ENCODE measurements at places on chromosomes 4 and X.
A peak's percentile ranks its signal among the peaks of the same experiment; 100 is the strongest.

GRCh38 chrX:135528254-135528653, 7.8 kb downstream of the INTS6L start:
- no peak for DNase-seq
- no peaks in the 10 kb centered on the region for H3K27me3 ChIP-seq
- no peaks in the 10 kb centered on the region for H3K36me3 ChIP-seq
- no peak overlapping the region for H3K4me3 ChIP-seq
- no peak overlapping the region for H3K27ac ChIP-seq

GRCh38 chrX:103197721-103198306, 17.1 kb upstream of the BEX4 start:
- H3K4me3 ChIP-seq: no peak overlapping the region
- H3K27ac ChIP-seq: no peak overlapping the region
- no peak for DNase-seq
- no peaks in the 10 kb centered on the region for H3K27me3 ChIP-seq

DNA sequence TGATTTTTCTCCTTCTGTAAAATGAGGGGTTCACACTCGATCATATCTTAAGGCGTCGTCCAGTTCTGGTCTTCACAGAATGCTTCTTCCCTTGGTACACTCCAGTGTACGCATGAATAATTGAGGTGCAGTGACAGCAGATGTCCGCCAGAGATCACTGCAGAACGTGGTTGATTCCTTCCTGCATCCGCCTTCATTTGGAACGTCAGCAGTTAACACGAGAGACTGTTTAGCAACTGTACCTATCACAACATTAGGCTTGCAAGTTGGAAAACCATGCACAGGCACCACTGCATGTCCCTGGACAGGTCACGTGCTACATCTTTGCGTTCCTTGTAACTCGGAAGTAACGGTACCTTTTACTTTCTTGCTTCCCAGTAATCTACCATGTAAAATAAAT, 66.0 kb upstream of the GEMIN8 start:
- H3K36me3 ChIP-seq: no peaks in the 10 kb centered on the region
- no peak overlapping the region for H3K4me3 ChIP-seq
- no peak overlapping the region for H3K27ac ChIP-seq
- peak; percentile 20 for DNase-seq
- H3K27me3 ChIP-seq: no peaks in the 10 kb centered on the region

GRCh38 chrX:50536955-50537354, 66.3 kb upstream of the DGKK start:
- no peaks in the 10 kb centered on the region for H3K4me1 ChIP-seq
- no peaks in the 10 kb centered on the region for H3K36me3 ChIP-seq
- DNase-seq: no peak
- H3K27ac ChIP-seq: no peak overlapping the region

DNA sequence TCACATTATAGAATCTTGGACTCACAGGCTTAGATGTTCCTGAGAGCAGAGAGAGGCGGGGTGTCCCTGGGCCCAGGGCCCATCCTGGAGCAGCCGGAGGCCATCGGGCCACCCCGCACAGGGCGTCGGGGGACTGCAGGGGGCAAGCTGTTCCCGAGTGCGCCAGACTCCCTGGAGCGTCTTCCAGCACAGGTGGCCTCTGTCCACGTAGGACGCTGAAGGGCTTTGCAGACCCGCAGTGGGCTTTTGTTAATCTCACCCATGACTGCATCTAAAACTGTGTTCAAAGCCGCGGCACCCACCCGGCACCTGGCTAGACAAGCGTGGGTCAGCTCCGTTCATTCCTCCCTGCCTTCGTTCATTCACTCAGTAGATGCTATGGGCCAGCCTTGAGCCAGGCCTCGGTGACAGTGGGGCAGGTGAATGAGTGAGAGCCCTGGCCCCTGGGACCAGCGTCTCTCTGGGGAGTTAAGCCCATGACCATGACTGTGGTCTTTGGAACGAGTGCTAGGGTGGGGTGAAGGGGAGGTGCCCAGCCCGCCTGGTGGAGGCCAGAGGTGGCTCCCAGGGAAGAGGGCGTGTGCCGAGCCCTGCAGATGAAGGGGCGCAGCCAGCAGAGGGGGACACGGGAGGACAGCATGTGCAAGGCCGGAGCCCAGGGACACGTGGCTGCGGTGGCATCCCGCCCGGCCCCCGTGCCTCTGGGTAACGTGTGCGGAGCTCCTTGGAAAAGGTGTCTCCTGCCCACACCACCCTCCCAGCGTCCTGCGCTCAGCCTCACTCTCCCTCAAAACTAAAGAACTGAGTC, 98.3 kb downstream of the HMX1 start:
- H3K27ac ChIP-seq: no peak overlapping the region
- H3K4me1 ChIP-seq: no peaks in the 10 kb centered on the region
- no peak overlapping the region for H3K4me3 ChIP-seq
- DNase-seq: peak; percentile 53

GRCh38 chrX:69124108-69124507, 41.1 kb downstream of the PJA1 start:
- no peaks in the 10 kb centered on the region for H3K4me1 ChIP-seq
- no peak overlapping the region for H3K4me3 ChIP-seq
- H3K27me3 ChIP-seq: no peaks in the 10 kb centered on the region
- no peaks in the 10 kb centered on the region for H3K36me3 ChIP-seq
- H3K27ac ChIP-seq: no peak overlapping the region

GRCh38 chr4:169274033-169274432, 3.3 kb upstream of the SH3RF1 start:
- no peak overlapping the region for H3K4me3 ChIP-seq
- no peak for DNase-seq
- H3K27me3 ChIP-seq: no peaks in the 10 kb centered on the region
- no peaks in the 10 kb centered on the region for H3K4me1 ChIP-seq
- H3K27ac ChIP-seq: no peak overlapping the region

- no peak overlapping the region for H3K27ac ChIP-seq
- H3K4me3 ChIP-seq: no peak overlapping the region
- DNase-seq: no peak
- no peaks in the 10 kb centered on the region for H3K27me3 ChIP-seq
Measured at GRCh38 chr4:15521442-15522039, 51.9 kb downstream of the CC2D2A start.
